ENCODE measurements at places on chromosomes 2 and 18.

GRCh38 chr2:218315397-218315796 is 23.1 kb upstream of the TMBIM1 start:
- DNase-seq, result no peak

DNA sequence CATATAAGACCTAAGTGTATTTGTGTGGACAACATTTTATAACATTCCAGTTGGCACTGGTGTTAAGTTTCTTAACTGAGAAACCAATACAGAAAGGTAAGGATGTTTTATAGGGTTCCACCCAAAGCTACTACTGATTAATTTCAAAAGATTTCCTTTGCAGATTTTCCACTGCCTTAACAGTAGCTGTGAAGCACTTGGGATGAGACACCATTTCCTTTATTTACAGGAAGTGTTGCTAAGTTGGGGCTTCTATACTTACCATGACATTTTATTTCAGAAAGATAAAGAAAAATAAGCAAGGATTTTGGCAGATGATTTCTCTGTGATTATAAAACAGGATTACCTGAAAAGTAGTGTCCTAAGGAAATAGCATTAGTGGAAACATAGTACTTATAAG is 234.3 kb downstream of the CALCRL start:
- no peak for DNase-seq

DNA sequence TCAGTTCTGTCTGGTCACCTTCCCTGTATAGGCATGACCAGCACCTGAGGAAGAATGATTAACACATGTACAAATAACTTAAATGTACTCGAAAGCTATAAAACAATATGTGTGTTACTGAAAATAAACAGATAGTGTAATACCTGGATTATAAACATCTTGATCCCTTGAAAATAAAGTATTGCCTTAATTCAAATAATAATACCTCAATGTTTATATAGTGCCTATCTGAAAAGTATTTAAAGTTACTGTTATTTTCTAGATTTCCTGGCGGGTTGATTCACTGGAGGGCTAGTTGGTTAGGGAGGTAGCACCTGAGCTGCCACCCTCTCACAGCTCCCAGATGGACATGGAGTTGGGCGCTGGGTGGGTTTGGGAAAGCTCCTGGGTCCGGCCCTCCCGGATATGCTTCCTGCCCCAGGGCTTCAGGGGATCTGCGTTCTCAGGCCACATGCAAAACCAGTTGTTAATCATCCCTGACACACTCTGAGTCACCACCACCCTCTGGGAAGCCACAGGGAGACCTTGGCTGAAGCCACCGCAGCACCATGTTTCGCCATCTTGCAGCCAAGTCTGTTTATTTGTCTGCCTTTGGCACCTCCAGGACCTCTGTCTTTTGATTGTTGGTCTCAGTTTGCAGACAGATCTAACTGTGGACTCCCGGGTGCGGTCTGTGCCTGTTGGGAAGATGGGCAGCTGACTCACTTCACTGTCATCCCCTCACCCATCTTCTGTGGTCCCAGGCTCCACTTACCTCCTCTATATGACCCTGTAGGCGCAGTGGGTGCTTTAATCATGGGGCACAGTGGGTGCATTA is 35.3 kb downstream of the RAB31 start:
- DNase-seq, result no peak

GRCh38 chr2:22855761-22856184 is 529.2 kb upstream of the KLHL29 start:
- no peak for DNase-seq

Measured in hippocampal formation (tissue), 2 donors.